ENCODE measurements at places on chromosomes 6 and 20.

DNA sequence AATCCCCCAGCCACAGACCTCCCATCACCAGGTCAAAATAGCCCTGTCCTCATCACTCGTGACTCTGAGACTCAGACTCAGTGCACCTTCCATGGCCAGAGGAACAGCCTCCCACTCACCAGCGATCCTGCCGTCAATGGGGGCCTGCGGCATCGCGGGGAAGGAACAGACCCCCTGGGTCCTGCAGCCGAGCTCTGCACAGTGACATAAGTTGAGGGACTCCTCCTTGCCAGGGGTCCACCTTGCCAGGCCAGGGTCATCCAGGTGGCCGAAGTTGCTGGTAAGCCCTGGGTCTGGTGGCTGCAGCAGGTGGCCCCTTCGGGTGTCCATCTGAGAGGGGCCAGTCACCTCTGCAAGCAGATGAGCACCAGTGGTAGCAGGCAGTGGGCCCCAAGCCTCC is 16.3 kb downstream of the ETV7 start:
- no peak for DNase-seq

- no peak for DNase-seq
These were observed at the start of the genes KCTD20 and PXT1 for GRCh38 chr6:36442671-36443470. KCTD20 (plus strand) TSS chr6:36443000; CDS start chr6:36470098, 27,098 bp downstream. PXT1 (minus strand) TSS chr6:36442854; CDS start chr6:36426082, 16,772 bp downstream.

GRCh38 chr6:14871221-14871620 is 374.6 kb upstream of the JARID2 start:
- no peak for DNase-seq

- DNase-seq, result no peak
These were observed 209.8 kb downstream of the ATXN1 start for GRCh38 chr6:16551466-16551865.

DNA sequence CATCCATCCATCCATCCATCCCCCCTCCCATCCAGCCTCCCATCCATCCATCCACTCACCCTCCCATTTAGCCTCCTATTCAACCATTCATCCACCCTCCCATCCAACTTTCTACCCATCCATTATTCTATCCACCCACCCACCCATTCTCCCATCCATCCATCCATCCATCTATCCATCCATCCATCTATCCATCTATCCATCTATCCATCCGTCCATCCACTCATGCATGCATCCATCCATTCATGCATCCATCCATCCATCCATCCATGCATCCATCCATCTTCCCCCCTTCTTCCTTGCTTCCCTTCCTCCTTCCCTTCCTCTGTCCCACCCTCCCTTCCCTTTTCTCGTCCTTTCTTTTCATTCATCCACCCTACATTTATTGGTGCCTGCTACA is 4.8 kb upstream of the BPIFB4 start:
- no peak for DNase-seq

- DNase-seq, result no peak
These were observed 51.7 kb downstream of the UQCC1 start for GRCh38 chr20:35360033-35360432.
